HAP-1 (cell line): ENCODE measurements at places on chromosomes 6 and 20.
A peak's percentile ranks its signal among the peaks of the same experiment; 100 is the strongest.

DNA sequence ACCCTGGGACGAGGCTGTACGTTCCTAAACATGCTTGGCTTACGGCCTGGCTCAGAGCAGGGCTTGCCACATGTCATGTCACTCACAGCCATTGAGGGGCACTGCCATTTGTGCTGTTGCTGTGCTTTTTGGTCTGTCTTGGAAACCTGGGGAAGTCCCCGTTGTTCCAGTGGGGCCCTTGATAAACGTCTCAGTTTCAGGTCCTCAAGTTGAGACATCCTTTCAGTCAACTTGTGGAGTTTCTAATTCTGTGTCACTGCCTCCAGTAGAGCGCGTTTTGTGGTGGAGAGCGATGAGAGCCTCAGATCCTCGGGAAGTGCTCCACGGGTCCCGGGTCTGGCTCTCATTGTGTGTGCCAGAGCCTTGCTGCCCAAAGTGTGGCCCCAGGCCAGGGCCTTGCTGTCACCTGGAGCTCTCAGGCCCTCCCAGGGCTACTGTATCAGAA lies 43.0 kb upstream of the CCR6 start:
- no peak for DNase-seq

DNA sequence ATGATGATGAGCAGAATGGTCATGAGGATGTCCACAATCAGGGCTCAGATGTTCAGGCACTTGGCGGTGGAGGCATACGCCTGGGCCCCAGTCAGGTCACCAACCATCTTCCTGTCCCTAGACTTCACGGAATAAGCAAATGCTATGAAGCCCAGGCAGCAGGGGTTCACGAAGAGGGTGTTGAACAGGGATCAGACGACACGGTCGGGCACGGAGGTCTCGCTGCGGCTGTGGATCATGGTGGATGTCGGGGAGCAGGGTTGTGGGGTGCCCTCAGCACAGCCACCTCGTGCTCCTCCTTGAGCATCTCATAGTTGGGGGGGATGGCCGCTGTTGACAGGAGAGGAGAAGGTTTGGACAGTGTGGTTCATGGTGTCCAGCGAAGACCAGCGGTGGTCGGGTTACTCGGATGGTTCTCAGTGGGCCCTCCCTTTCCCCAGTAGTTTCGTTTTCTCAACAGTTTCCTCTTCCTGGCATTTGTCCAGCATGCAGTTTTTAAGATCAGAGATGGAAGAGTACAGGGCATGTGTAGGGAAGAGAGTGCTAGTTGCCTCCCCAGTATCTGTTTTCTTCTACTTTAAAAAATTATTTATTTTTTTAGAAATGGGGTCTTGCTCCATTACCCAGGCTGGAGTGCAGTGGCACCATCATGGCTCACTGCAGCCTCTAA lies 20.3 kb upstream of the SPDEF start:
- DNase-seq = no peak

- peak; percentile 26 for DNase-seq
These were observed 7.0 kb upstream of the KIFC1 start for GRCh38 chr6:33384581-33385020.

- DNase-seq = peak; percentile 68
These were observed 204.2 kb downstream of the BCAS1 start for GRCh38 chr20:53865901-53866793.

- DNase-seq = no peak
These were observed 25.6 kb upstream of the ABCC10 start for GRCh38 chr6:43401730-43402129.

DNA sequence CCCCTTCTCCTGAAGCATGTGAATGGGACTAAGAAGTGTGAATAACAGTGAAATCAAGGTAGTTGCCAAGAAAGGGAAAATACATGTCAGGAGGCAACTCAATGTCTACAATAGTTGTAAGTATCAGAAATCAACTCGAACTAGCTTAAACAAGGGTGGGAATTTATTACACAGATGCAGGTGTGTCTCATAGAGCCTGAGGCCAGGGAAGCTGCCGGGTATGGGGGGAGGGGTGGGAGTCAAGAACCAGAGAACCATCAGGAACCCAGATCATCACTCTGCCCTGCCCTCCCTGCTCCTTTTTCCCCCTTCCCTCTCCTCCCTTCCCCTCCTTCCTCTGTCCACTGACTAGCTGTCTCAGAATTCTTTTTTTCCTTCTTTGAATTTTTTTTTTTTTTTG lies 34.9 kb upstream of the BMP6 start:
- no peak for DNase-seq

GRCh38 chr6:23532227-23532626 lies 593.8 kb upstream of the NRSN1 start:
- no peak for DNase-seq

GRCh38 chr6:70531133-70531532 lies 35.6 kb upstream of the SDHAF4 start:
- no peak for DNase-seq

DNA sequence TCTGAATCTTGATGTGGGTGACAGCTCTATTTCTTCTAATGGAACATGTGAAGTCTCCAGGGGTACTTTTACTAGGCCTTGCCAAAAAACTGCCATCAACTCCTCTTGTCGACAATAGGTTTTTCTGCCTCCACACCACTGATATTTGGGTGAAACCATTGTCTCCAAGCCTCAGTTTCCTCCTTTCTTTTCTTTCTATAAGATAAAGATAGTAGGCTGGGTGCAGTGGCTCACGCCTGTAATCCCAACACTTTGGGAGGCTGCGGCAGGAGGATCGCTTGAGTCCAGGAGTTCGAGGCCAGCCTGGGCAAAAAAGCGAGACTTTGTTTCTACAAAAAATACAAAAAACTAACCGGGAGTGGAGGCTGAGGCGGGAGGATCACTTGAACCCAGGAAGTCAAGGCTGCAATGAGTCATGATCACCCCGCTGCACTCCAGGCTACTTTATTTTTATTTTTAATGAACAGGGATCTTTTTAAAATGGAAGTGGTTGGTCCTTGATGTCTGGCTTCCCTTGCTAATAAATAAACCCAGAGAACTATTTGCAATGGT lies 159.9 kb upstream of the TNFAIP3 start:
- DNase-seq = no peak

DNA sequence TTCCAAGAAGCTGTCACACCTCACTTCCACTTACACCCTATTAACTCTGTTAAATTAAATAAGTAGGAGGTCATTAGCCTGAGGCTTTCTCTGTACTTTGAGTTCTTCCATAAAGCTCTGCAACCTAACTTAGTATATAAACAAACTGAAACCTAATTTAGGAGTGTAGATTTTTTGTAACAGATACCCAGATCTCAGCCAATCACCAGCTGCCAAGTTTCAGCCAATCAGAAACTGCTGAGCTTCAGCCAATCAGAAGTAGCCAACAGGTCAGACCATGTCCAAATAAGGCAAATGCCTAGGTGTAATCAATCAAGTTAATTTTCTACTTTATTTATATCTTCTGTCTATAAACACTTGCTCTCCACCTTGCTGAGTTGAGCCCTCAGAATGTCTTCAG lies 142.7 kb upstream of the SULF2 start:
- no peak for DNase-seq

DNA sequence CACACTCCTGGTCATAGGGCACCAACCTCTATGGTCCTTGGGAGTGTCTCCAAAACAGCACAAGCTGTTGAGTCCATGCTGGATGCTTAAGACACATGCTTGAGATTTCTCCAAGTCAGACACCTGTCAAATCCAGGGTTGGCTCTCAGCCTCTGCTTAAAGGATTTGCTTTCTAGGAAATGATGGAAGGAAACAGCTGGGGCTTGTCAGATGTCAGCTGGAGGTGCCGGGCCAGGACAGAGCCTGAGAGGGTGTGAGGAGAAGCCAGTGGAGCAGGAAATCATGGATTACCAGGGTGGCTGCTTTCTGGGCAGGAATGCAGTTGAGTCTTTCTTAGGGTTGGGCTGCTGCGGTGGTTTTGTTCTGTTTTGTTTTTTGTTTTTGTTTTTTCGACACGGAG lies 83.0 kb upstream of the FAM184A start:
- DNase-seq = no peak
